ENCODE measurements at places on chromosomes 13 and 19. TPM values are rescaled to one million over a fixed set of nuclear protein-coding genes. Genes with fewer than 3 reads are reported as not detected.

DNA sequence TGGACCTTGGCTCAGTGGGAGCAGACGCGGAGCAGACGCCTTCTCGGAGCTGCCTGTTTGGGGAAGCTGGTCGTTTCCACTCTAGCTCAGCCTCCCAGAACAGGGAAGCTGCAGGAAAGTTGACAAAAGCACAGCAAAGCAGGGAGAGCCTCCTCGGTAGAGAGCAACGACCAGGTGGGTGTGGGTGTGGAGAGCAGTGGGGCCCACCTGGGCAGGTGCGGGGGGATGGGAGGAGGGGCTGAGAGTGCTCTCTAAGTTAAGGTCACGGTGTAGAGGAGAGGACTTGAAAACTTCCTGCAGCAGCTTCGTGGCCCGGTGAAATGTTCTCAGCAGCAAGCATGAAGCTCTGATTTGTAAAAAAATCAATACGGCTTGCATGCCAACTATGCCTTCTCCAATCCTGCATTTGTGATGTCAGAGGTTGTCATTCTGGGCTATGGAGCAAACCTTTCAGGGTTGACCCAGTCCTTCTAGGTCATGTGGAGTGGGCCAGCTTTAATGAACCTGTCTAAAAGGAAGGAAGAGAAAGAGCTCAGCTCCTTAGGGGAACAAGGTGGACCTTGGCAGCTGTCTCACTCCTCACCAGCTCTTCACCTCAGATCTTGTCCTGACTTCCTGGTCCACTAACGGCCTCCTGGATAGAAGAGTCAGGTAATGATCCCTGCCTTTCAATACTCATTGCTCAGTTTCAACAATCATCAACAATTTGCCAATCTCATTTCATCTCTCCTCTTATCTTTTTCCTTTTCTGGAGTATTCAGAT, 85.8 kb upstream of the UBL3 start:
- DNase-seq: no peak

- no peak for DNase-seq
These were observed 10.5 kb downstream of the DDX39A start for GRCh38 chr19:14408491-14409145.

GRCh38 chr13:89169951-89170350, 1498.8 kb downstream of the SLITRK5 start:
- no peak for DNase-seq

GRCh38 chr19:19022380-19022961, 10.8 kb downstream of the SUGP2 start:
- no peak for DNase-seq

DNA sequence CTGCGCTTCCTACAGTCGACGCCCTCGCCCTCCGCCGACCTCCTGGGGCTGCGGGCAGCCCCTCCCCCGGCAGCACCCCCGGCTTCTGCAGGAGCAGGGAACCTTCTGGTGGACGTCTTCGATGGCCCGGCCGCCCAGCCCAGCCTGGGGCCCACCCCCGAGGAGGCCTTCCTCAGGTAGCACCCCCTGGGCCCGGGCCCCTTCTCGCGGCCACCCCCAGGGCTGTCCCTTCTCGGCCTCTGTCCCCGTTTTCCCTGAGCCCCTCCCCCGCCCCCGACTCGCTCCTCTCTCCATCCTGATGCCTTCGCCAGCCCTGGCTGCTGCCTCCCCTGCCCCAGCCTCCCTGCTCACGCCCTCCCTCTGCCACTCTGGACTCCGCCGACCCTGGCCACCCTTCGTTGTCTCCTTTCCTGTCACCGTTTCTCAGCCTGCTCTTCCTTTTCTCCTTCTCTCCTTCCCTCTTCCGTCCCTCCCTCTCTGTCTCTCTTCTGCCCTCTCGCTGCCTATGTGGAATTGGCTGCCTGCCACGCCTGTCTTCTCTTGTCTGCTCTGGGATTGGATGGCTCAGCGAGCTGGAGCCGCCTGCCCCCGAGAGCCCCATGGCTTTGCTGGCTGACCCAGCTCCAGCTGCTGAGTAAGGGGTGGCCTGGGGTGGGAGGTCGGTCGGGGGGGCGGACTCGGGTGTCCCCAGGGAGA, 11.0 kb downstream of the FUZ start:
- DNase-seq: no peak

- no peak for DNase-seq
These were observed 111.0 kb downstream of the MRPL57 start for GRCh38 chr13:21287331-21287907.

DNA sequence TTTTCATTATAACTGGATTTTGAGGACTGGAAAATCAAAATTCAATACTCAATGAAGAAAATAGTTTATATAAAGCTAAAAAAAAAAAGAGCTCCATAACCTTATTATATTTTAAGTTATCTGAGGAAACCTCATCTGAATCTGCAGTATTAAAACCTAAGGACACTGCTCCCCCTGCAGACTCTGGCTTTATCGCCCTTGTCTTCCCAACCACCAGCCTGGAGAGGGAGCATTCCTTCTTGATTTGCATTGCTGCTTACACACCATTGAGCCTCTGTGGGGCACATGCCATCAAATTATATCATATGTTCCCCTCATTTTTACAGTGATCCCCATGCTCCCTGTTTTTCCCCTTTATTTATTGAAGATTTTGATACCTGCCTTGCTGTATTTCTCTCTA, 871.4 kb upstream of the GPC6 start:
- no peak for DNase-seq

DNA sequence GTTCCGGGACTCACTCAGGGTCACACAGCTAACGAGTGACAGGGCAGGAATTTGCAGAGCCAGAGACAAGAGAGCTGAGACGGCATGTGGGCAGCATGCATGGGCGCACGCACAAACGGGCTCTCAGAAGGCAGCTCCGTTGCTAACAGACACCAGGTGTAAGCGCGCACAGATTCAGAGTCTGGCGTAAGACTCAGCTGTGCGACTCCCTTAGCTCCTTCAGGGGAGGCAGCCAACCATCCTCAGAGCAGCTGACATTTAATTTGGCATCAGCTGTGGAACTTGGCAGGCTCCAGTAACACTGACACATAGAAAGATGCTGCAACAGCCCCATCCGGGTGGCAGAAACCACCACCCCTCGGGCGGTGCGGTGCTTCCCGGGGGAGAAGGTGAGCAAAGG, 7.5 kb upstream of the TM6SF2 start:
- DNase-seq: no peak

DNA sequence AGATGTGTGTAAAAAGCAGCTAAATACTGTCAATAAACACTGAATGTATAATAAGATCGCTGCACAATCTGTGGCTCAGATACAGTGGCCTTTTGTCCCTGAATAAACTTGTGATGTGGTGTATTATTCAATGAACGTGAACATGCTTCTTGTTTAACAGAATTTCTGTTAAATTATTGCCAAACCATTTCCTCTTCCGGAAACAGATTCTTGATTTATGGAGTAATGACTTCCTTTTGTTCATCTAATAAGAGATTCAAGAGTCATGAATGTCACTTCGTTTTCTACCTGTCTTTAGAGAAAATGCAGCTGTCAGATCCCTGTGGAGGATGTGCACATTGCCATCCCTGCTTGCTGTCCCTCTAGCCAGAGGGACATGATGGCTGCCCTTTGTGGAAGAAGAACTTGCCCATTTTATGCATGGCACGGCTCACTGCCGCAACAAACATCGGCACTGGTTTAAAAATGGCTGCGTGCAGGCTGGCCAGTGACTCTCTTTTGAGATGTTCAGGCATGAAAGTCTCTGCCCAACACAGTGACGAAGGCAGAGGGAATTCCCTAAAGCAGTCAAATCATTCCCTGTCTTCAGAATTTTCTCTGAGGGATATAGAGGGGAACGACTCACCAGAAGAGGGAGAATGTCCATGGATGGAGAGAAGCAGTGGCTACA, 3.1 kb upstream of the TNFSF13B start:
- DNase-seq: no peak

GRCh38 chr19:4452230-4452990, 5.2 kb downstream of the UBXN6 start:
- no peak for DNase-seq

- DNase-seq: no peak
These were observed 13.7 kb downstream of the SYT3 start for GRCh38 chr19:50626011-50626410.

DNA sequence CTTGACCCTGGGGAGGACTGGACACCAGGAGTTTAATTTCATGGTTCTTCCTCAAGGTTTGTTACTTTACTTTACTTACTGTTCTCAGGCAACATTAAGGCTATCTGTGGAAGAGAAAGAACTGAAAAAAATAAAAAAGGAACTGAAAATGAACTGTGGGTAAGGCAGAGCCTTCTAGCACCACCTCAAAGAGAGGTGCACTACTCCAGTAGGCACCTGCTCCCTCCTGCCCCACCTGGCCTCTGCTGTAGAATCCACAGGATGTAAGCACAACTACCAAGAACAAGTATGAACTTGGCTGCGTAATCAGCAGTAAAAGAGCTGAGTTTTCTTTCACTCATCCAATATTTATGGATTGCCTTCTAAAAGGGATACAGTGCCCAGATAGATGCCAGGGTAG, 12.2 kb downstream of the ZNF112 start:
- DNase-seq: no peak

DNA sequence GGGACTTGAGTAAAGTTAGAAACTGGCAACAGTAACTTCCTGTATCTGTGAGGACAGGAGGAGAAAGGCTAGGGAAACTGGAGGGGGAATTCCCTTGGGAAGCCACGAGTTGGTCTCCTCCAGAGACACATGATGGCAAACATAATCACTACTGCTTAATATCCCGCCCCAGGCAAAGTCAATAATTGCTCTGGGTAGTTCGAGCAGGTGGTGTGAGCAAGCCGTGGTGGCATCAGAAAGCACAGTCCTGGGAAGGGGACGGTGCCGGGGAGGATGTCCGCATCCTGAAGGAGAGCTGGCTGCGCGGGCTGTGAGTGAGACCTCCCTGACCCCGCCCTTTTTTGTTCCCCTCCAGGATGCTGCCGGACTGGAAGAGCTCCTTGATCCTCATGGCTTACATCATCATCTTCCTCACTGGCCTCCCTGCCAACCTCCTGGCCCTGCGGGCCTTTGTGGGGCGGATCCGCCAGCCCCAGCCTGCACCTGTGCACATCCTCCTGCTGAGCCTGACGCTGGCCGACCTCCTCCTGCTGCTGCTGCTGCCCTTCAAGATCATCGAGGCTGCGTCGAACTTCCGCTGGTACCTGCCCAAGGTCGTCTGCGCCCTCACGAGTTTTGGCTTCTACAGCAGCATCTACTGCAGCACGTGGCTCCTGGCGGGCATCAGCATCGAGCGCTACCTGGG, 1.4 kb downstream of the FFAR2 start:
- no peak for DNase-seq

- DNase-seq: no peak
These were observed 26.6 kb downstream of the CCDC122 start for GRCh38 chr13:43852923-43853404.

- DNase-seq: no peak
These were observed 1387.2 kb downstream of the OLFM4 start for GRCh38 chr13:54415753-54416366.

GRCh38 chr19:12723641-12724426, at the start of gene TNPO2:
TSS of gene TNPO2 (minus strand) at chr19:12723932. CDS start at chr19:12720977, 2,955 bp downstream.
- no peak for DNase-seq

DNA sequence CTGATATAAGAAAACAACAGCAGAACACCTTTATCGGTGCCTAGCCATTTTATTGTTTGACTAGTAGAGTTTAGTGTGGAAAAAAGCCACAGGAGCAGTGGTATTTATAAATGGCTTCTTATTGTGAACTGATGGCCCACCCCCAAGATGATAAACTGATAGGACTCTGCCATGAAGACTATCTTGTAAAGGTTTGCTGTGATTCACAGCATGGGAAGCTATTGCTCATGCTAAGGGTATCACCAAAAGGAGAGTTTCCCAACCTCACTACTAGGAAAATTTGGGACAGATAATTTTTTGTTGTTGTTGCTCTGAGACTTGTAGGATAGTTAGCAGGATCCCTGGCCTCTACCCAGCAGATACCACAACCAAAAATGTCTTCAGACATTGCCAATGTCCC, 12.0 kb upstream of the SLC7A1 start:
- DNase-seq: no peak

GRCh38 chr19:49954933-49955332, 6.0 kb downstream of the SIGLEC11 start:
- no peak for DNase-seq

DNA sequence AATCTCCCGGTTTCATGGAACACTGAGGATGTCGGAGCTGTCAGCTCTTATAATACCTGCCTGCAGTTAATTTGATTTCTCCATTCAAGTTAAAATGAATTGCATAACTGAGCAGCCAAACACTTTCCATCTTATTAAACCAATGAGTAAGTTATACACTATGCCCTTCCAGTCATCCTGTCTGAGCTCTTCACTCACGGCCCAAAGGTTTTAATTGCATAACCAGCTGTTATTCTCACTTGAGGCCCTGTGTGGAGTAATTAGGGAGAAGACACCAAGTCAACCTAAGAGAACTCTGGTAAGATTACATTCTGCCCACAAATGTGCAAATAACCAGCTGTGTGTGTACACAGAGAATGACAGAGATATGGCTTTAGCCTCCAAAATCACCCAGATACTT, 303.5 kb downstream of the TBC1D4 start:
- DNase-seq: no peak

GRCh38 chr13:96844616-96845015, 149.7 kb downstream of the OXGR1 start:
- no peak for DNase-seq

- DNase-seq: no peak
These were observed 683.5 kb downstream of the LIG4 start for GRCh38 chr13:107531816-107532215.

DNA sequence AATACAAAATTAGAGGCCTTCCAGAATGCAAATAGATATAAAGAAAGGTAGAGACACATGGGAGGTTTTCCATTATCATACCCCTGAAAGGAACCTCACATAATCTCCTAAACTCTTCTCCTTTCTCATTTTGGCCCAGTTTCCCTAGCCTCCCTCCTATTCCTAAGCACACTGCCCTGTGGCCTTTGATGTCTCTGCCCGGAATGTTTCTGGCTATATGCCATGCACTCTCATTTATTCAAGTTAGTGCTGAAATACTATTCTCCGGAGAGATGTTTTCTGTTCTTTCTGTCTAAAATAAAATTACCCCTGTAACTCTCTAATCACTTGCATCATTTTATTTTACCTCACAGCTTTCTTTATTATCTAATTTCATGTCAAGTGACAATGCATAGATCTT, 1287.7 kb downstream of the SLITRK5 start:
- peak; percentile 0 for DNase-seq

- no peak for DNase-seq
These were observed 17.3 kb downstream of the ZBTB7A start for GRCh38 chr19:4049432-4049831.

- DNase-seq: no peak
These were observed 91.8 kb upstream of the RAP2A start for GRCh38 chr13:97342136-97342535.

JUND gene
- polyA plus RNA-seq: 100 TPM

NCAN gene
- polyA plus RNA-seq: 1.5 TPM

SIGLECL1 gene
- polyA plus RNA-seq: not detected

TMPRSS9 gene
- 0.08 TPM for polyA plus RNA-seq

CILP2 gene
- 0.27 TPM for polyA plus RNA-seq

CEACAM16 gene
- polyA plus RNA-seq: not detected

CLIP3 gene
- polyA plus RNA-seq: 52.7 TPM

SYMPK gene
- 80.1 TPM for polyA plus RNA-seq

GPC5 gene
- 3.1 TPM for polyA plus RNA-seq

STOML3 gene
- polyA plus RNA-seq: 0.08 TPM

CGB2 gene
- not detected for polyA plus RNA-seq

SIGLEC12 gene
- polyA plus RNA-seq: not detected

ZNF329 gene
- 22.3 TPM for polyA plus RNA-seq

DEDD2 gene
- 22.6 TPM for polyA plus RNA-seq

NDUFB7 gene
- polyA plus RNA-seq: 90.3 TPM

NTF4 gene
- 4.5 TPM for polyA plus RNA-seq

DACT3 gene
- polyA plus RNA-seq: 29.8 TPM

ZNF66 gene
- polyA plus RNA-seq: 4.5 TPM

Data from left renal cortex interstitium (tissue), 4 donors.